ENCODE measurements at places on chromosomes 4 and X.

GRCh38 chr4:96763546-96763945, 923.7 kb downstream of the PDHA2 start:
- no peak for DNase-seq

- DNase-seq, result peak; percentile 91
These were observed 15.9 kb downstream of the SH3TC1 start for GRCh38 chr4:8215001-8215427.

- no peak for DNase-seq
These were observed 47.1 kb upstream of the PCDH10 start for GRCh38 chr4:133102043-133102442.

DNA sequence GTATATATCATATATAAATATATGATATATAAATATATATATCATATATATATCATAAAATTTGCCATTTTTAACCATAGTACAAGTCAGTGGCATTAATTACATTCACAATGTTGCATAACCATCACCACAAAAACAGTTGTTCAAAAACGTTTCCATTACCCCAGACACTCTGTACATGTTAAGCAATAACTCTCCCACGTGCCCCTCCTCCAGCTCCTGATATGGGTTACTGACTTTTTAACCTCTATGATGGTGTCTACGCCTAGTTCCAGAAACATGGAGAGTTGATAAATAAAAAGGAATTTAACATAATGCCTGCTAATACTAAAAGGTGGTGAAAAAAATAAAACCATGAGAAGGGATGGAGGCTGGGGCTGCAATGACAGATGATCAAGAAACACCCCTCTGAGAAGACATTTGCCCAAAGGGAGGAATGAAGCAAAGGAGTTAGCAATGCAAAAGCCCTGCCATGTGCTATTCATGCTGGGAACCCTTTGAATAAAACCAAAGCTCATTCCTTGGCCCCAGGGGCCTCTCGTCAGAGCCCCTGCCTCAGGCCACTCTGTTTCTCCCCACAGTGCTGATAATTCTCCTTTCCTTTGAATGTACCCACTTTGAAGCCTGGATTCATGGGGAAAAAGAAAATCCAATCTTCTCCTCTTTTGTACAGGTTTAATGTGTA, 144.3 kb downstream of the NWD2 start:
- no peak for DNase-seq

GRCh38 chr4:20347531-20347930, 95.8 kb downstream of the SLIT2 start:
- no peak for DNase-seq

- DNase-seq, result no peak
These were observed 18.3 kb upstream of the DUSP9 start for GRCh38 chrX:153628665-153629064.

DNA sequence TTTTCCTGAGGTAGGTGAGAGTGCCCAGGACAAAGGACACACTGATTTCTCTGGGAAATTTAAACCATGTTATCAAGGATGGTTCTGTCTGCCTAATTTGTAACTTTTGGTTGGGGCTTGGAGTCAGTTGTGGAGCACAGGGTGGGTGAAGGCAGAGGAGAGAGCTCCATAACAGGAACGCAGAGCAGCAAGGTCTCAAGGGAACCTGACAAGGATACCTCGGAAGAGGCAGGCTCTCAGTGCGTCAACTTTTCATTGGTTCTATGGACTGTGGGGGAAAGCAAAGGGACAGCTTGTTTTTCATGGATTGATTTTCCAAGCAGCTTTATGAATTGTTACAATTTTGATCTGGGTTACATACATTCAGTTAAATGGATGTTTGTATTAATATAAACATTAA, 110.4 kb downstream of the SLIT2 start:
- DNase-seq, result no peak

DNA sequence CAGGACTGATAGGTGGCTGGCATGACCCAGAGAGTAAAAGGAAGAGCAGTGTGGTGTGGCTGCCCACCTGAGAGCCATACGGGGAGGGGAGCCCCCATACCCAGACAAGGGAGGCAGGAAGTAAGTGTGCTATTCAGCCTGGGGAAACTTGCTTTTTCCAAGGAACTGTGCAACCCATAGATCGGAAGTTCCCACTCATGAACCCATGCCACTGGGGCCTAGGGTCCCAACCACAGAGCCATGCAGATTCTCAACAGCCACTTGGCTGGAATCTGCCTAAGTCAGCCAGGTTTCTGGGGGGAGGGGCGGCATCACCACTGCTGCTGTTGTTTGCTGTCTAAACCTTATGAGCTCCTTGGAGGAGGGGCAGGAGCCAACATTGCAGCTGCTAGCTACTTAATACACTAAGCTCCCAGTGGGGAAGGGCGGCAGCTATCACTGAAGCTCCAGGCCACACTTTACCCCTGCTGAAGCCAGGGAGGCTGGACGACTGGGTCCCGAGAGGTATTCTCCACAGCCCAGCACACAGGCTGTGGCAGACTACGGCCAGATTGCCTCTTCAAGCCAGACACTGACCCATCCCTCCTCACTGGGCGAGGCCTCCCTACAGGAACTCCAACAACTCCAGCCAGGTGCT, 410.4 kb downstream of the INPP4B start:
- no peak for DNase-seq

DNA sequence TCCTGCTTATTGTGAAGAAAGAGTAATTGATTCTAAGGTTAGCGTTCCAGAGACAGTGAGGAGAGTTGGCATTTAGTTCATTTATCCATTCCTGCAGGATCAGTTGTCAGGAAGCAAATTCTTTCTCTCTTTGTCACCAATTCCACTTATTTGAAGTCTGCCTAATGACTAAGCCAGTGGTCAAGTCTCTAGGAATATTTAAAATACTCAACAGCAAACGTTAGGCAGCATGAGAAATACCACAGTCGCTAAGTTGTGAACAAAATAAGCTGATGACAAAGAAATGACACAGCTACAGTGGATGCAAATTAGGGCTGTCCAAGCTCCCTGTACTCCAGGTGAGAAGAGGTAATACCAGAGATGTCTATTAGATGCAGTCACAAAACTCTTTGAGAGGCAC, 6.6 kb upstream of the MAGEB17 start:
- DNase-seq, result peak; percentile 82

DNA sequence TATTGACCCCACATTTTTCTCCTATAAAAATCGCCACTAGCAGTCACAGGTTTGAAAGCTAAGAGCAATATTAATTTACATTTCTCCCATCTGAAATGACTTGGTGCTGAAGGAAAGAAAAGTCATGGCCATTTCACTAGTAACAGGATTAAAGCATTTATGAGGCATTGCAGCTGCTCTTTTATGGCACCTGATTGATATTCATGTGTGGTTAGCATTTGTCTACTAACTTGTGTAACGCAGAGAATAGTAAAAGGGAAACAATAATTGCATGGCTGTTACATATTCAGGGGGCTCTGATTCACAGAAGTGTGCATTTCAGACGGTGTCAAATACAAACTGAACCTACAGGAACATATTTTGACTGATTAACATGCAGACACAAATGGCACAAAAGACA, 5.2 kb downstream of the PCDH19 start:
- no peak for DNase-seq

DNA sequence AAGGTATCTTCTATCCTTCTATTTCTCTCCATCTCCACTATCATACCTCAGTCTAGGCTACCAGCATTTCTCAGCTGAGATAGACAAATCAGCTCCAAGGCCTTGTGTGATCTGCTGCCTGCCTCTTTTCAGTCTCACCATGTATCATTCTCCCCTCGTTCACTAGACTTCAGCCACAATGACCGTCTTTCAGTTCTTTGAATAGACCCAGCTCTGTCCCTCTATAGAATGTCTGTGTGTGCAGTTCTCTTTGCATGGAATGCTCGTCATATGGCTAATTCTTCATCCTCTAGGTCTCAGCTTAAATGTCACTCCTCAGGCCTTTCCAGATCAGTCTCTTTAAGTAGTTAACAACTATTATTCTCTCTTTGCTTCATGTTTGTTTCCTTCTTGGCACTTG, 6.5 kb downstream of the IGBP1 start:
- DNase-seq, result no peak

GRCh38 chr4:40525752-40526598, 103.7 kb downstream of the RBM47 start:
- DNase-seq, result peak; percentile 91

- no peak for DNase-seq
These were observed 342.3 kb downstream of the HNRNPD start for GRCh38 chr4:82031376-82031927.

- peak; percentile 46 for DNase-seq
These were observed 88.5 kb downstream of the PAPSS1 start for GRCh38 chr4:107631560-107631959.

DNA sequence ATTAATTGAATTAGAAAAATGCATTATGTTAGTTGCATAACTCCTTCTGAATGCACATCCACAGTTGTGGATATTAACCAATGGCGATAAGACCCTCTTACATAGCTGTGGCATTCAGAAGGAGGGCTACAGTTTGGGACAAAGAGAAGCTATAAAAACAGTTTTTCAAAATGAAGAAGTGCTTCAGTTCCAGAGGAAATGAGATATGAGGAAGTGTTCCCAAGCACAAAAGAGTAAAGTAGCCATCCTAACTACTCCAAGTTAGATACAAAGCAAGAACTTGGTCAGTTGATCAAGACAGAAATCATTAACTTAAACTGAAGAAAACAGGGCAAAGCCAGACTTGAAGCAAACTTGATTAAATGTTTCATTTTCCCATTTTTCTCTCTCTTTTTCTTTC, 17.2 kb upstream of the ADGRL3 start:
- no peak for DNase-seq
